ENCODE measurements at places on chromosomes 2 and 18. TPM values are rescaled to one million over a fixed set of nuclear protein-coding genes. Genes with fewer than 3 reads are reported as not detected.

GRCh38 chr2:130365075-130365474, 9.2 kb downstream of the PTPN18 start:
- no peak for DNase-seq

MSTN gene
- total RNA-seq, result 0.14 TPM

- DNase-seq, result no peak
These were observed 677.6 kb upstream of the ID2 start for GRCh38 chr2:8004250-8004681.

- DNase-seq, result no peak
These were observed 22.1 kb upstream of the LONRF2 start for GRCh38 chr2:100344433-100344832.

- DNase-seq, result no peak
These were observed 392.2 kb downstream of the CCDC85A start for GRCh38 chr2:56576001-56576400.

HOXD4 gene
- 28.0 TPM for total RNA-seq

DNA sequence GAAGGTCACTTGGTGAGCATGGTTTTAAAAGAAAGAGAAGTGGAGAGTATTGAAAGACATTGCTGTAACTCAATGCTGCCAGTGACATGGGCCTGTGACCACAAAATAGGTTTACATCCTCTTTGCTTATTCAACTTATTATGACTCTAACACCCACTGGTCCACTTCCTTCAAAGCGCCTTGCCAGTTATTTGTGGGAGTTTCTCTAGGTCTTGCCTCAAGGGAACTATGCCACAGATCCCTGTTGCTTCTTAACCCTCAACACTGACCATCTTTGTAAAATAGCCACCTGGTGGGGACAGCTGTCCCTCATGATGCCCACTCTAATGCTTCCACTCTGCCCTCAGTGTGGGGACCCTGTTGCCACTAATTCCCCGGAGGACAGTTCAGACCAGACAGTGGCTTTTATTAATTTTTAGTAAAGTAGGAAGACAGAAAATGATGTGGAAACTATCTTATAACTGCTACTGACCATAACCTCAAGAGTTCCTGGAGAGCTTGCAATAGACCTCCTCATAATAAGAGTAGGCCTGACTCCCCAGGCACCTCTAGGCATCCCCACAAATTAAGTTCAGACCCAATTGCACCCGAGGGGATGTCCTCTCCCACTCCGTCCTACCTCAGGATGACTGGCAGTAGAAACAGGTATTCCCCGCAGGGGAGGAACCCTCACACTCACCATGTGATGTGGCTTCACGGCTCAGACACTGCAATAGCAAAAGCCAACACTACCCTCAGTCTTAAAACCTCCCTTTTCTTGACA, 31.3 kb upstream of the SLC25A52 start:
- DNase-seq, result no peak

- no peak for DNase-seq
These were observed 178.0 kb downstream of the HDAC4 start for GRCh38 chr2:239222706-239223309.

DNA sequence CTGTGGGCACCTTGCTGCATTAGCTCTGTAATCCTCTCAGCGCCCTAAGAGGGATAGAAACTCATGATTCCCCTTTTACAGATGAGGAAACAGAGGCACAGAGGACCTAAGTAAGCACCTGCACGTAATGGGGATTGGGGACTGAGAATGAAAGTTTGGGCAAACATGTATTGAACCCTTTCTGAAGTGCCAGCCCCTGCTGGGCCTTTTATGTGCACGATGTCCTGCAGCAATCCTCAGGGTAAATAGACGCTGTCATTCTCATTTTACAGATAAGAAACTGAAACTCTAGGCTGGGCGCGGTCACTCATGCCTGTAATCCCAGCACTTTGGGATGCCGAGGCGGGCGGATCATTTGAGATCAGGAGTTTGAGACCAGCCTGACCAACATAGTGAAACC, 117.4 kb downstream of the STPG4 start:
- no peak for DNase-seq

GRCh38 chr18:13438507-13439056, 220.0 kb downstream of the LDLRAD4 start:
- DNase-seq, result no peak

NAT8 gene
- total RNA-seq, result not detected

VWA3B gene
- total RNA-seq, result not detected

ANKRD39 gene
- total RNA-seq, result 31.9 TPM

- no peak for DNase-seq
These were observed 3.1 kb upstream of the MALT1 start for GRCh38 chr18:58668211-58668610.

DNA sequence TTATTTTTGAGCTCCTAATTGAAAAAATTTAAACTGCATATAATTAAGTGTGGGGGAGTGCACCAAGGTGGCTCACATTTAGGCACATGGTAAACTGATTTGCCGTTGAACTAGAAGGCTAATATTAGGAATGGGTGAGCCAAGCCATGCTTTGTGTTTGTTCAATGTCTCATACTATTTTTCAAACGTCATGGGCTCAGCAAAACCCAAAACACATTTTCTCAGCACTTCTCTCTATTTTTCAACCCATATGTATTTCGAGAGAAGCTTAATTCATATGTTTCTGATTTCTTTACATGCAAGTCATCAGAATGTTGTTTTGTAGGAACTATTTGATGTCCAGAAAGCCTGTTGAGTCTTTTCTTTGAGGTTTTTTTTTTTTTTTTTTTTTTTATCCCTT, 291.2 kb downstream of the TCF4 start:
- DNase-seq, result no peak

DNA sequence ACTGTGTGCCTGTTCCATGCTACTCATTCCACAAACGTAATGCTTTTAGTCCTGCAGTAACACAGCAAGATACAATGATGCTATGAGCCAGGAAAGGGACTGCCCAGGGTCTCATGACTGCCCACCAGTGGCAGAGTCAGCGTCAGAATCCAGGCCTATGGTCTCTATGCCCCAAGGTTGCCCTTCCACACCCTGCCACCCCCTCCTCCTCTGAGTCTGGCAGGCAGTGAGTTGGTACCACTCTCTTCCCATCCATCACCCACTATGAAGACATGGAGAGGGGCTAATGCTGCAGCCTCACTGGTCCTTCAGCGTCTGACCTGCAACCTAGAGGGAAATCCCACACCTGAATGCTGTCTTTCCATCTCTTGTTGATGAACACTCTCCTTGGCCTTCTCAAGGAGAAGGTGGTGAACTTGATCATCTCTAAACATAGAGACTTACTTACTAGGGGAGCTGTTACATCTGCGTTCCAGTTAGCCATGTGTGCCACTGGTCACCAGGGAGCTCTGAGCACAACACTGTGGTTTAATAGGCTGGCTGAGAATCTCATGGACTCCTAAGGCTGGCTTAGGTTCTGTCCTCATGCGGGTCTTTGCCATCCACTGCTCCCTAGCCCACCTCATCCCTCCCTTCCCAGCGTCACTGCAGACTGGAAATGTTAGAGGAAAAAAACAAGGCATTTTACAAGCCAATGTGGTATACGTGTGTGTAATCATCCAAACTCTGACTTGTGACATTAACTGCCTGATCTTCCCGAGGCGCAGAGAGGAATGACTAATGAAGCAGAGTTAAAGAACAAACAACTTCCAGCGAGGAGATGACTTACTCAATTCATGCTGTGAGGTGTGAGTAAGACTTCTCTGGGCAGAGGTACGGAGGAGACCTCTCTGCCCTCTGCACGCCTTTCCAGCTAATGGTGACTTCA, 28.8 kb downstream of the STEAP3 start:
- peak; percentile 90 for DNase-seq

BOLL gene
- total RNA-seq, result not detected

- DNase-seq, result no peak
These were observed 79.5 kb downstream of the INPP4A start for GRCh38 chr2:98524168-98524567.

DNA sequence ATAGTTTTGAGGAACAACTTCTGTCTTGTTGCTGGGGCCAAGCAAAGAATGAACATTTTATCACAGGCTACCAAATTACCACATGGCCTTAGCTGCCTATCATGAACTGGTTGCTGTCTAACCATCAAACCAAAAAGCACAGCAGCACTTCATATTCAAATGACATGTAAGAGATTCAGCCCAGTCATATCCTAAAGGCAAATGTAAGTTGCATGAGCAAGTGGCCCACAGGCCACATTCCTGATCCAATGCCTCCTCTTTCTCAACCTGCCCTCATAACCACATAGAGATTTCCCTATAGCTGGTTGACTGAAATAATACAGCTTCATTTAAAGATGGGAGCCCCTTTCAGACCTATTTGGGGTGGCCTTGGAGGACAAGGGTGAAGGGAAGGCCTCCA, 572.3 kb downstream of the IRS1 start:
- no peak for DNase-seq

DNA sequence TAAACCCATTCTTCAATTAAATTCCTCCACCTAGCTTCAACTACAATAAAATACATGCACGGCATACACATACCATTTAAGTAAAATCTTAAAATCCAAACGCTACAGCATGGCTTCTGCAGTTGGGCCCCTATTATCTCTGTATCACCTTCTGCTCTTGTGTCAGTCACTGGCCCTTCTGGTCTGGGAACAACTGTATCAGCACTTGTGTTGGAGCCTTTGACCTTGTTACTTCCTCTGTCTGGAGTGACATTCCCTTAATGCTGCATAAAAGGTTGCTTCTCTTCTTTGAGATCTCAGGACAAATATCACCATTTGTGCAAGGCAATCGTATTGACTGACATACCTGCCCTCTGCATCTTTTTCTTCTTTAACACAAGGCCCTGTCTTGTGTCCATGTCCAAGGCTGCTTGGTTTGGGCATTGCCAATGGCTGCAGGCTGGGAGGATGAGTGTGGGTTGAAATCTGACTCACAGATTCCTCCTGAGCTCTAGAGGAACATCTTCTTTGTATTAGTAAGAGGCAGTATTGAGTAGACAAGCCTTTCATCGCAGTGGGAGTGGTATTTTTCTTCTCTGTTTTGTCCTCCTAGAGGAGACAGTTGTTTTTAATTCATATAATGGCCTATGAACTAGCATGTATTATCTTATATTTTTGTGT, 267.8 kb upstream of the TRIB2 start:
- DNase-seq, result no peak

DNA sequence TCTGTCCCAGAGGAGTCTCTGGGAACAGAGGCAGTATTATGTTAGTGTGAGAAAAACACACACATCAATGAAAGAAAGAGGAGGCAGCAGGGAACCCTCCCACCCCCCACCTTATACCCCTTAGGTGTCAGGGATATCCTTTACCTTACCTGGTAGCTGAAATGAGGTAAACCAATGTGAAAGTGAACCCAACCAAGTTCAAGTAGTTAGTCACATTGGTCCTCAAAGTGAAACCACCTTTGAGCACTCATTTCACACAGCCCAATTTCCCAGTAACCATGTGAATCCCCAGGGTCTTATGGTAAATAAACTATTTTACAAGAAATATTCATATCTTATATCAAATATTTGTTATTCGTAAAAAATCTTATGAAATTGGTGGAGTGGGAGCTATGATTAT, 377.8 kb downstream of the LRATD1 start:
- DNase-seq, result no peak

CHRND gene
- not detected for total RNA-seq

DNA sequence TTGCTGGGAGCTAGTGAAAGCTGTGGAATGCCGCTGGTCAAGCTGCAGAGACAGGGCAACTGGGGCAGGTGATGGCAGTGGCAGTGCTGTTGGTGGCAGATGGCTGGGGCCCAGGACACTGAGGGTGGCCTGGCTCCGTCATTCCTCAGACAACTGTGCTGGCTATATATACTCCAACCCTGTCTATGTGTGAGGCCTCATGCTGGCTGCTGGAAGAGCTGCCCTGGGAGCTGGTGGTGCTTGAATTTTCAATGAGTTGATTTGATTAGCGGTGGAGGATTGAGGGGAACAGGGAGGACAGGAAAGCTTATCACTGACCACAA, 66.5 kb upstream of the TMEM200C start:
- no peak for DNase-seq

- DNase-seq, result no peak
These were observed 25.2 kb upstream of the ACVR1 start for GRCh38 chr2:157901325-157901724.

RASGRP3 gene
- total RNA-seq, result 0.36 TPM

DNA sequence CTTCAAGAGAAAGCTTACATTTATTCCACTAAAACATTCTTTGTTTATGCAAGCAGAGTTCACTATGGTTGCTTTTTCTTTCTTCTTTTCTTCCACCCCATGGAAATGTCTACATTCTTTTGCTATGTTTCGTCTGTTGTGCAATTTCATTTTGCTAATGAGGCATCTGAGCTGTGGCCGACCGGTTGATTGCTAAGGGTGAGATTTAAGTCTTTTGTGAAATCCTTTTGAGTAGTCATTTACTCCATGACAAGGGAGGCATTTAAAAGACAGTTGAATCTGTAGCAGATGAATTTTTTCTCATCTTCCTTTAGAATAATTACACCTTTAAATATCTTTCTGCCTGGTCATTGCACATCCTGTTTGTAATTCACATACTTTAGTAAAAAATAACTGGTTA, 324.1 kb upstream of the THUMPD2 start:
- no peak for DNase-seq

AFF3 gene
- 0.35 TPM for total RNA-seq

GRCh38 chr2:225574582-225575138, 175.2 kb downstream of the NYAP2 start:
- no peak for DNase-seq

- no peak for DNase-seq
These were observed 41.0 kb downstream of the EPB41L5 start for GRCh38 chr2:120053891-120054290.

GRCh38 chr2:53536583-53537361, 230.8 kb upstream of the CHAC2 start:
- no peak for DNase-seq

DNA sequence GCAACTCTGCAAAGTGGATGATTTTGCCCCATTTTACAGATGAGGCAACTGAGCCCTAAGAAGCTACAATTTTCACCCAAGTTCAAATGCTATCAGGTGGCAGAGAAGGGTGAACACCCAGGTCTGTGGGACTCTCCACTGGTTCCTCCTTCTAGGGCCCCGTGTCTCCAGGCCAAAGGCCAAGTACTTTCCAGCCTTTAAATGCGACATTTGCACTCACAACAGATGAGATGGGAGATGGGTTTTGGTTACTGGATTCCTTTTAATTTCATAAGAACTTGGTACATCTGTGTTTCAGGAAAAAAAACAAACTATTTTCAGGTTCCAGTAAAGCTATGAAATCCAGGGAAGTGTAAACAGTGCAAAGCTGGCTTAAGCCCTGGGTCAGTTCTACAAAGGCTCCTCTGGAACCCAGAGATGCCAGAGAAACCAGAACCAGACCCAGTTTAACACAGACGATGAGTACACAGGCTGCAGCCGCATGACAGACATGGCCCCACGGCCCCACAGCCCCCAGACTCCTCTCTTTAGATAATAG, 361.7 kb downstream of the ANAPC1 start:
- no peak for DNase-seq

DNA sequence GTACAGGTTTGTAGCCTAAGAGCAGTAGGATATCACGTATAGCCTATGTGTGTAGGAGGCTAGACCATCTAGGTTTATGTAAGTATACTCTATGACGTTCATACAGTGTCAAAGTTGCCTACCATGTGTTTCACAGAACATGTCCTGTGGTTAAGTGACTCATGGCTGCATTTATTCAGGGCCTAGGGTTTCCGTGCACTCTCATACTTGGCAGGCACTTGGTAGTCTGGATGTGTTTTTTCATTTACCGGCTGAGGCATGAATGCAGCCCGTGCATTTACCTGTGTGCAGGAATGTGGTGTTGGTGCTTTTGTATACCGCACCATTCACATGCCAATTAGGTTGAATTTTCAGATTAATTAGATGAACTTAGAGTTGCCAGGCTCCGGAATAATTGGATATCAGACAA, 43.4 kb downstream of the MYL12B start:
- DNase-seq, result peak; percentile 45

CRYGC gene
- total RNA-seq, result not detected

- DNase-seq, result no peak
These were observed 13.4 kb upstream of the MAPRE3 start for GRCh38 chr2:26957041-26957440.

Measured in epithelial cell of proximal tubule (primary cell).